ENCODE measurements at places on chromosomes 2 and 18.

GRCh38 chr18:51668101-51668500 lies 470.6 kb upstream of the MEX3C start:
- DNase-seq, result no peak

DNA sequence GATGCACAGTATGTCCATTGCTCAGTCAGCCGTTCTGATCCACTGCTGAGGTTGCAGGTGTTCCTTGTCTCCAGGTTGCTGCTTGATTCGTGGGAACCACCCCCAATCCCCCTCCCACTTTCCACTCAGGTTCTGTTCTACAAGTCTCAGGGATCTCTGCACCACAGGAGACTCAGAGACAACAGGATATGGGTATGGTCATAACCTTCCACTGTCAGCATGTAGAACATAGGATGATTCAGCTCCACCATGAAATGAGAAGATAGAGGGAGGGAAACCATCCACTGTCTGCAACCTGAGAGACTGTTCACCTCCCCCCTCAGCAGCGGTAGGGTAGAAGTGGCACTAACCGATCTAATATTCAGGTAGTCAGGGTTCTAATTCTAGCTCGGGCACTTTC lies 19.0 kb upstream of the KLF7 start:
- DNase-seq, result no peak

- DNase-seq, result no peak
Observed at GRCh38 chr2:65574993-65575392, 142.6 kb upstream of the SPRED2 start.

- DNase-seq, result no peak
Observed at GRCh38 chr2:40363631-40364030, 88.3 kb downstream of the SLC8A1 start.

DNA sequence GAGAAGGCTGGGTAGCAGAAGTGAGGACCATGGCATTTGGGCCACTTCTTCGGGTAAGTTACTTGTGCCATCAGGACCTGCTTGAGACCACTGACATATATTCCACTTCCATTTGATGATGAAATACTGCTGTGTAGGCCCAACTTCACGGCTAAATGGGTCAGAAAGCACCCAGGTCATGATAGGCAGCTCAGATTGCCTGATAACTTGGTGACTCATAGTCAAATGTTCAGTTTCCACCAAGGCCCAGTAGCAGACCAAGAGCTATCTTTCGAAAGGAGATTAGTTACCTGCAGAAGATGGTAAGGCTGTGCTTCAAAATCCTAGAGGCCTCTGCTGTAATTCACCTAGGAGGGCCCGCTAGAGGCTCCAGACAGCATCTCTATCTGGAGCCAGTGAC lies 31.8 kb upstream of the MEX3C start:
- DNase-seq, result no peak

- no peak for DNase-seq
Observed at GRCh38 chr2:7243276-7243675, 326.1 kb downstream of the RNF144A start.

DNA sequence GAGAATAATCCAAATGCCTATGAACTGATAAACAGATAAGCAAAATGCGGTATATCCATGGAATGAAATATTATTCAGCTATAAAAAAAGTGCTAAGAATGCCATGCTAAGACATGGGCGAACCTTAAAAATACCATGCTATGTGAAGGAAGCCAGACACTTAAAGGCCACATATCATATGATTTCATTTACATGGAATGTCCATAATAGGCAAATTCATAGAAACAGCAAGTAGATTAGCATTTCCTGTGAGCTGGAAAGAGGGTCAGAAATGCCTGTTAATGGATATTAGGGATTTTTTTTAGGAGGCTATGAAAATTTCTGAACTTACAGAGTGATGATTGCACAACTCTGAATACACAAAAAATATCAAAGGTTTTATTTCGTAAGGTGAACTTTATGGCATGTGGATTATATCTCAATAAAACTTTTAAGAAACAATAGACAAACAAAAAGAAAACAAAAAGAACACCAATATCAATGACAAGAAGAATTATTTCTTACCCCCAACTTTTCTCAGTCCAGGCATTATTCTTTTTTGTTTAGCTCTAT lies 1207.7 kb downstream of the SUCLG1 start:
- DNase-seq, result no peak

DNA sequence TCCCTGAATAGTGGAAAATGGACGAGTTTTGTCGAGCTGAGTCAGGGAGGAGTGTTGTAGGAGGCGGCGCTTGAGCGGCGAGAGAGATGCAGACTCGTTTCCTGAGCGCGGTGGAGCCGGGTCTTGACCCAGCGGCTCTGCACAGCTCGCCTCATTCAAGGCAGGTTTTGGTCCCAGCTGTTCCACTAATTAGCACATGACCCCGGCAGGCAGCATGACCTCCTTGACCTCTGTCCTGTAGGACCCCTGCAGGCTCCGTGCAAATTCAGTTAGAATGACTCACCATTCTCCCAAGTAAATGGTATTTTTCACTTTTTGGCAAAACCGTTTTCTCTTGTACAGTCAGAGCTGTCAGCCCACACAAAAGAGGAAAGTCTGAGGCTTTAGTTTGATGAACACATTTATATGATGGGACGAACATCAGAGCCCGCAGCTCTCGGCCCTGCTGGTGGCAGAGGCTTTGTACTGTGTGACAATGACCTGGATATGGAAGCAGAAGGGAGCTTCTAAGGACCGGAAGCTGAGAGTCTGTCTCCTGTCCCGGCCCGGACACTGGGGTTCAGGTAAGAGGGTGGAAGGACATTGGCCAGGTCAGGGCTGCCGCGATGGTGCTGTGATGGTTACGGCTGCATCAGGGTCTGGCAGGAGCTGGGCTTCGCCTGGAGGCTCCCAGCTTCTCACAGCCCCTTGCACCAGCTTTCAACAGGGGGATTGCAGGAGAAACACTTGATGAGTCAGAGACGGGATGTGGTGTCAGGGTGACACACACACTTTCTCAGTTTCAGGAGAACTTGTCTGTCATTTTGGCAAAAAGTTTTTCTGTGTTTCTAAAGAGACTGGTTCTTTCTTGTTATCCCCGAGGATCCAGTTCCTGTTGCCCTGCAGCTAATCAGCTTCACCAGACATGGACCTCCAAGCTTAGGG lies 29.9 kb upstream of the ALKAL2 start:
- DNase-seq, result no peak
